ENCODE measurements at places on chromosomes 5 and 9.

- no peak for DNase-seq
Measured at GRCh38 chr5:87229780-87230179, 37.9 kb upstream of the RASA1 start.

DNA sequence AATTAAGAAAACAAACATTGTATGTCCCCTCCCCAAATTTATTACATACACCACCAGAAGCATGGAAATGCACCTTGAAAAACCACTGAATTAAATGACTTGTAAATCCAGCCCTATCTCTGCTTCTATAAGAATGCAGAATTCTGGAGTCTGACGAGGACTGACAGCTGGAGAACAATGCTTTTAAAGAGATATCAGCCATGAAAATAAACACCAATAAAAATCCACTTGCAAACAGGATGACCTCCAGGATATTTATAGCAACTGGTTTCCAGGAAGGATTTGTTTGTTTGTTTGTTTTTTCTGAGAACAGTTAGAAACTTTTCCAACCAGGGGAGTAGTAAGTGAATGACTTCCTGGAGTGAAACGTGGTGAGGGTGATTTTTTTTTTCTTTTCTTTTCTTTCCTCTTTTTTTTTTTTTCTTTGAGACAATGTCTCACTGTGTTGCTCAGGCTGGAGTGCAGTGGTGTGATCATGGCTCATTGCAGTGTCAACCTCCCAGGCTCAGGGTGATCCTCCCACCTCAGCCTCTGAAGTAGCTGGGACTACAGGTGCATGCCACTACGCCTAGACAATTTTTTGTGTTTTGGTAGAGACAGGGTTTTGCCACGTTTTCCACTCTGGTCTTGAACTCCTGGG lies 38.7 kb upstream of the SLC36A1 start:
- DNase-seq, result peak; percentile 24

DNA sequence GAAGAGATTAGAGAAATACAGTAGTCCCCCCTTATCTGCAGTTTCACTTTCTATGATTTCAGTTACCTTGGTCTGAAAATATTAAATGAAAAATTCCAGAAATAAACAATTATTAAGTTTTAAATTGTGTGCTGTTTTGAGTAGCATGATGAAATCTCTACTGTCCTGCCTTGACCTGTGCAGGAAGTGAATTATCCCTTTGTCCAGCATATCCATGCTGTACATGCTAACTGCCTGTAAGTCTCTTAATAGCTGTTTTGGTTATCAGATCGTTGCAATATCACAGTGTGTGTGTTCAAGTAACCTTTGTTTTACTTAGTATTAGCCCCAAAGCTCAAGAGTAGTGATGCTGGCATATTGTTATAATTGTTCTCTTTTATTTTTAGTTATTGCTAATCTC lies 11.2 kb upstream of the JAK2 start:
- peak; percentile 22 for DNase-seq

DNA sequence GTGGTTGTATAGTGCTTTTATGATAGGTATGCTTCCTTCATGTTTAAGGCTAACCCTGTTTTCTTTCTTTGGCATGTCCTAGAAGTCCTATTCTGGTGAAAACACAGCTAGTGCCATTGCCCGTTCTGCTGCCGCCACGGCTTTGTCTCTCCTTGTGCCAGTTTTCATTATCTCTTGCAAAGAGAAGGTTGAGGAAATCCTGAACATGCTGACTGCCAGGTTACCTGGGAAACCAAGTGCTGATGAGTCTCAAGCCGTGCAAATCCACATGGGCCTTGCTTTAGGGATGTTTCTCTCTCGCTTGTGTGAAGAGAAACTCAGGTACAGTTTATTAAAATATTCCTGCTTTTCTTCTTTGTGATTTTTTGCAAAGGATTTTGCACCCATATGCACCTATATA lies 102.2 kb downstream of the HACD4 start:
- DNase-seq, result no peak

- DNase-seq, result peak; percentile 56
Measured at GRCh38 chr5:79025054-79025472, 40.0 kb upstream of the ARSB start.
